B cell (primary cell): ENCODE measurements at places on chromosomes 12 and 14.

GRCh38 chr12:71250166-71250565, 92.4 kb upstream of the TSPAN8 start:
- no peak for DNase-seq

- no peak for DNase-seq
Observed at GRCh38 chr14:31479027-31479426, 8.8 kb downstream of the GPR33 start.

GRCh38 chr12:101878243-101878821, 952 bp downstream of the DRAM1 start:
- DNase-seq, result no peak

- DNase-seq, result no peak
Observed at GRCh38 chr12:108653082-108653516, 19.4 kb upstream of the SELPLG start.

GRCh38 chr12:46386360-46386867, 13.8 kb upstream of the SLC38A2 start:
- no peak for DNase-seq

DNA sequence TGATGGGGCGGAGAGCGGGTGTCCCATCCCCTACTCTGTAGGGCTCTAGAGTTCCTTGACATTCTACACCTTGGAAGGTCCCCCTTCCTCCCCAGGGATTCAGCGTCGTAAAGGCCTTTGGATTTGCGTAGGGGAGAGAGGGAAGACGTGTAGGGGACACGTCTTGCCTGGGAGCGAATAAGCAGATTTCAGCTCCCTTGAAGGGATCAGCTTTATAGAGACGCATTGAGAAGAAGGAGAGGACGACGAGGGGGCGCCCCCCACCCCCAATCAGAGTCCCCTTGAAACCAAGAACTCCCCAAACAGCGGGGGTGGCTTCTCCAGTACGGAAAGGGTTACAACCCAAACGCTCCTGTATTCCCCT, 324 bp downstream of the CALCOCO1 start:
- no peak for DNase-seq

- no peak for DNase-seq
Observed at GRCh38 chr14:104277416-104278213, 139.2 kb downstream of the KIF26A start.

DNA sequence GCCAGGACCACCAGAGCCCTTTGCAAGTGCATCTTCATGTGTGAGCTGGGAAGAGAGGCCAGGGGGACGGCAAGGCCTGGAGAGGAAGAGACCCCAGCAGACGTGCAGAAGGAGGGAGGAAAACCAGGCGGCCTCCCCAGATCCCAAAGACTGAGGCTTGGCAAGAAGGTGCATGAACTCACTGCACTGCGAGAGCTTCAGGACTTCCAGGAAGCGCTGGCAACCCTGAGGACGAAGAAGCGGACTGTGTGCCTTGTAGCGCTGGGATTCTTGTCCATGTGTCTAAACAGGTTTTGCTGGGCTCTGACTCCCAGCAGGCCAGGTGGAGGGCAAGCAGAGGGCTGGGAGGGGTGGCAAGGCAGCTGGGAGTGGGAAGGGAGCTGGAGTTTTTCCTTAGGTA, 939 bp downstream of the TGFB3 start:
- no peak for DNase-seq

GRCh38 chr14:52590318-52590717, 37.7 kb downstream of the GPR137C start:
- DNase-seq, result no peak

GRCh38 chr14:50260511-50260910, 29.1 kb upstream of the SOS2 start:
- DNase-seq, result peak; percentile 46

GRCh38 chr12:117408161-117408791, 46.9 kb upstream of the NOS1 start:
- no peak for DNase-seq

- peak; percentile 33 for DNase-seq
Observed at GRCh38 chr14:106662936-106663550, 1136.7 kb downstream of the TMEM121 start.

- DNase-seq, result peak; percentile 82
Observed at GRCh38 chr14:92951912-92952471, 29.0 kb downstream of the CHGA start.

GRCh38 chr12:107390414-107390813, 295.2 kb upstream of the PWP1 start:
- no peak for DNase-seq

DNA sequence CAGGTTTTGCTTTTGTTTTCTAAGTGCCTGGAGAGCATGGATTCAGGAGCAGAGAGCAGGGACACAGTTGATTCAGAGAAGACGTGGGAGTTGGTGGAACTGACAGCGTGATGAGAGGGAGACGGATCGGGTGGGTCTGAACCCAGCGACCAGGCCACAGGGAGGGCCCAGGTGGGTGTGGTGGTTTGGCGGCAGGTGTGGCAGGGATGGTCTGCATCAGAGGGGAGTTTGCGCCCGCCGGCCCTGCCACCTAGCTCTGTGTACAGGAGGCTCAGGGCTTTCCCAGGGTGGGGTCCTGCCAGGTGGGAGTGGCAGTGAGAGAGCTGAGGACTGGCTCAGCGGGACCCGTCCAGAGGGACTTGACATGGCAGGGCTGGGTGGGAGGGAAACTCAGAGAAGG, 33.3 kb upstream of the DIO3 start:
- no peak for DNase-seq

DNA sequence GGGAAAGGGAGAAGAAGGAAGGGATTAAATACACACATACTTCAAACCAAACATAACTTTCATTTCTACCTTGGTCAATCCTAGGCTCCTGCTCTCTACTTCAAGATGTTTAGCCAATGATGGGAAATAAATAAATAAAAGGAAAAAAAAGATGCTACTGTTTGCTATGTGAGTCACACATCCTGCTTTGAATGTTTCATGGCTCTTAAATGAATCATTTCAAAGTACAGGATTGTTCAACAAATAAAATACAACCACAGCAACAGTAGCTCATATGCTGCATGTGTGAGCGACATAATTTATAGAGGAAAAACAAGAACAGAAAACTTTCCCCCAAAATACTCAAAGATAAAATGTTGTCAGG, 54.3 kb upstream of the NPFF start:
- DNase-seq, result no peak

GRCh38 chr14:105124823-105125222, 43.8 kb downstream of the JAG2 start:
- no peak for DNase-seq

GRCh38 chr14:54803396-54803795, 99.2 kb downstream of the GCH1 start:
- DNase-seq, result no peak

DNA sequence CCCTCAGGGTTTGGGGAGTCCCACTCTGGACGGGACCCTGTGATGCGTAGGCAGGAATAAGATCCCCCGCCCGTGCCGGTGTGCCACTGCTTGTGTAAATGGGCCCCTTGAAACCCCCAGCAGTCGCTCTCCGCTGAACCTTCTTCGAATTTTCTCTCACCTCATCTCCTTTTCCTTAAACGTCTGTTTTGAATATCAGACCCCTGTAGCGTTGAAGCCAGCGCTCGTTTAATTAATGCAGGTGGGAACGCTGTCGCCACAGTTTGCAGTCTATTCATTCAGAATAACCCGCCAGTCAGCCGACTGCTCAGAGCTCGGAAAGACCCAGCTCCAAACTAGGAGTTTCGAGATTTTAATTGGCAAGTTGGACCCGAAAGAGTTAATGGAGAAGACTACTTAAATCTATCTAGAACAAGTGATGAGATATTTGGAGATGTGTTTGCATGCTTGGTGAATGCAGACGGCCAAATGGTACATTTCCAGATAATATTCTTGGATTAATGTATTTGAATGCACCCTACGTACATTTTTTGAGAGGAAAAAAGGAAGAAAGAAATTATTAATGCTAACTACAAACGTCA, 739 bp upstream of the PPP2R5E start:
- no peak for DNase-seq

DNA sequence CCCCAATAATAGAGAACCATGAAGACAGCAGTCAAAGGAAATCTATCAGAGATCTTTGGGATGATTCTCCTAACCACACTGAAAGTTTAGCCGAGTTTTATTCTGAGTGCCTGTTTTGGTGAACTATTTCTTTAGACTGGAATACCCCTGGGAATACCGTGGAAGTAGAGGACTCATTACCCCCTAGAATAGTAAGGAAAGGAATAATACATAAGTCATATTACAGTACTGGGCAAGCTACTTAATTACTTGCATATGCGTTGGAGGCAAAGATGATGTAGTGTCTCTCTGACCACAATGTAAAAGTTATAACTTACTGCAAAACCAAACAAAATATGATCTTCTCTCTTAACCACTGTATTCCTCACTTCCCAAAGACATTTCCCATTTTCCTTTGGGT, 25.5 kb downstream of the ZC2HC1C start:
- DNase-seq, result no peak

- no peak for DNase-seq
Observed at GRCh38 chr12:121107681-121108080, 25.0 kb upstream of the P2RX7 start.

GRCh38 chr14:103782376-103782775, 65.0 kb downstream of the PPP1R13B start:
- DNase-seq, result no peak

DNA sequence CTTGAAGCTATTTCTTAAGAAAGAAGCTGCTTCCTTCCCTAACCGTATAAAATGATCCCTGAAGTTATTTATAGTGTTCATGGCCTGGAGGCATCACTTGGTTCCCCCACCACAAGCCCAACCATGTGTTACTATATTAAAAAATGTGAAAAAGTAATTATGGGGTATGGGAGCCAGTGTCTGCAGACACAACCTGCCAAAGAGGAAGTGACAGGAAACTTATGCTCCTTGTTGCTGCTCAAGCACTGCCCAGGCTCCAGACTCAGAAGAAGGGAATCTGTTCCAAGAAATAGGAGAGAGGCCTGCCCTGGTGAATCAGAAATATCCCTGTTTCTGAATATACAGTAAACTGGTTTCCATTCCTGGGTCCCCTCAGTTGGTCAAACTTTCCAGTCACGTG, 217.2 kb upstream of the BMP4 start:
- DNase-seq, result no peak

- no peak for DNase-seq
Observed at GRCh38 chr14:100236881-100237280, 2.1 kb upstream of the YY1 start.

GRCh38 chr14:32310876-32311275, 18.2 kb upstream of the AKAP6 start:
- no peak for DNase-seq

DNA sequence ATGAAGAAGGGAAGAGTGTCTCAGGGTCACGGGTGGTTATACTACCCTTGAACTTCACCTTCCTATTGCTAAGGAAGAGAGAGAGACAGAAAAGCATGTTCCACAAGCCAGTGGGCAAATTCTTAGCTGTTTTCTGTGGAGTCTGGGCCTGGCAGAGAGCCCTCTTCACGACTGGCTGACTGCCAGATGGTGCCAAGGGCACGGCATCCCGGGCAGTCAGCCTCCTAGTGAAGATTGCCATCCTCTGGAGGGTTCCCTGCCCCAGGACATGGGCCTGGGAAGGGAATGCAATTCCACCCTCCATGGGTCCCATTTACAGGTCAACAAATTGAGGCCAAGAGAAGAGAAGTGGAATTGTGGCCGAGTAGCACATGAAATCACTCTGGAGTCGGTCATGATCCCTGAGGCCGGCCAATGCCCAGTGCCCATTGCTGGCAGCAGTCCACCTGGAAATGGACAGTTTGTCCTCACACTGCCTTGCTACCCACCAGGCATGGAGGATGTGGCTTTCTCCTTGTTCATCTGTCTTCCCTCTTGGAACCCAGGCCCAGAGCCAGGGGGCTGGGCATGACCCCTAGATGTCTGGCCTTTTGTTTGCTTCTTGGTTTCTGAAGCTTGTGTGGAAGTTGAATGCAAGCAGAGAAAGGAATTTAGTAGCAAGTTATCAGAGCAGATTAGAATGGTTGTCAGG, 9.9 kb downstream of the TUNAR start:
- DNase-seq, result no peak

DNA sequence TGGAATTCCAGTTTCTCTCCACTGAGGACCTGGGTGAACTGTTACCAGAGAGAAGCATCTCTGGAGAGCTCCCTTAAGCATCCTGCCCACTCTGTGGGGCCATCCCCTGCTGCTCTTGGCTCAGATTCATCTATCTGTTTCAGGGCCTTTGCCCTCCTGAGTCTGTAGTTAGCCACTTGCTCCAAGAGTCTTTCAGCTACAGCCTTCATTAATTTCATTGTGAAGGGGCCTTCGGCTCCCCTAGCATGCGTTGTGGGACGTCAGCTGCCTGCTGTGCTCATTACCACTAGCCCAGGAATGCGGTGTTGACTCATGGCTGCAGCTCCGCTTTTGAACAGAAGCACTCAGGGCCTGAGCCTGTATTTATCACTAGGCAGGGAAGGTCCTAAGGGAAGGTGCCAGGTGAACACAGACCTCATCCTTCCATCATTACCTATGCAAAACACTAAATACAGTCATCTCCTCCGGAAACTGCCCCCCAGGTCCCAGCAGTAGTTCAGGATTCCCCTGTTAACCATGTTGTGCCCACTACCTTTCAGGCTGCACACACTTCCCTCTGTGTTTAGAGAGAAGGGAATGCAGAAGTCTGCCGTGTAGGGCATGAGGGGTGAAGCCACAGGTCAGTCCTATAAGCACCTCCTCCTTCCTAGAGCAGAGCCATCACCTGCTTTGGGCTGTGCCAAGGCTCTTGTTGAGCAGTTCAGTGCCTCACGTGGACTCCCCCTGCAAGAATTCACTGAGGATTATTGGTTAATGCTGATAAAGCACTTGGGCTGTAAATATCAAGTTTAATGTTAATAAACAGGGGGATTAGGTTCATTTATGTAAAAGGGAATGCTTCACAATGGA, 191.4 kb downstream of the CACNA1C start:
- DNase-seq, result no peak

DNA sequence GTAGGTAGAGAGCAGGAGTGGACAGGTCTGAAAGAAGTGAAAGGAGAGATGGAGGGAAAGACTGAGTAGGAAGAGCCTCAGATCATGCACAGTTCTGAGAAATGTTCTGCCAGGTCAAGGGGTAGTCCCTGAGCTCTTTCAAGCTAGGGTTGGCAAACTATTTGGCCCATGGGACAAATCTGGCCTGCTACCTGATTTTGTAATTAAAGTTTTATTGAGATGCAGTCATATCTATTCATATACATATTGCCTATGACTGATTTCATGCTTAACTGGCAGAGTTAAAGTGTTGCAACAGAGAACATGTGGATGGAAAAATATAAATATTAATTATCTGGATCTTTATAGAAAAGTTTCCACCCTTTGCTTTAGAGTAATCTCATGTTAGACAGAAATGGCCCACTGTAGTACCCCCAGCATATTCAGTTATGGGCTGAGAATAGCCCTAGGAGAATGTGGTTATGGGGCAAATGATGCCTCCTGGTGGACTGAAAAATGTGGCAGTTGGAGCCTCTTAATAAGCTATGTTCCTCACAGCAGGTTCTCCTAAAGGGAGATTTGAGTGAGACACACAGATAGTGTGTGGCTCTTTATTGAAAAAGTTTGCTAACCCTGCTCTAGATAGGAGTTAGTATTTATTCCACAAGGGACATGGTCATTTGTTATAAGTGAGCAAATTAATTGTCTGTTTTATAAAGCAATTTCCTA, 476.9 kb downstream of the LRIG3 start:
- no peak for DNase-seq

DNA sequence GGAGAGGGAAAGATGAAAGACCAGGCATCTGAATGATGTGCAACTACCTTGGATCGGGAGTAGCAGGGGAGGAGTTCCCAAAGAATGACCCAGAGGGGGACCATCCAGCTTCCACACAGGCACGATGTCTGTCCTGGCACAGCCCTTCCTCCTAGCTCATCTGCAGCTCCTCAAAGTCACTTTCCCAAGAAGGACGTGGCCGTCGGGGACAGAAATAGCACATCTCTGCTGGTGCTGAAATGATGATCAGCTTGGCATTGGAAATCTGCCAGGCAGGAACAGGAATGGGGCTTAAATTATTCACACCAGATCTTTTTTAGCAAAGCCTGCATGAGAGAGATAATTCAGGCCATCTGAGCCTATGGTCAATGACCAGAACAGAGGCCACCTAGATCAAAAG, 41.7 kb downstream of the TSPAN11 start:
- DNase-seq, result no peak
